NCI-H748 treated with DMSO at 0.1 percent for 48 hours (cell line): ENCODE measurements at places on chromosomes 11 and 22.

DNA sequence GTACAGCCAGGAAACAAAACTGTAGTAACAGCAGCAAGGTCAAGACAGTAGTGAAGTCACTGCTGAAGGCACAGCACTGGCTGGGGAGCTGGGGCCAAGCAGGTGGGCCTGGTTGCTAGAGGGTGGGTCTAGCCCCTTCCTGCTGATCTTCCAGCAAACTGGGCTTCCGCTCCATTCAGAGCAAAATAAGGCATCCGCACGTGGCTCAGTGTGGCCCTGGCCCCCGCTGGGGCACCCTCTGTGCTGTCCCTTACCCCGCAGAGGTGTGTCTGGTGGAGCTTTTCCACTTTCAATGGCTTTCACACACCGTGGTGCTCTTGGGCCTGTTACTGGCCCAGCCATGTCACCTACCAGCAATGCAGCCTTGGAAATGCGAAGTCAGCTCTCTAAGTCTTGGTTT is 162.4 kb upstream of the B3GAT1 start:
- DNase-seq, result no peak

- DNase-seq, result no peak
Measured at GRCh38 chr11:31619980-31620379, 110.4 kb downstream of the ELP4 start.

DNA sequence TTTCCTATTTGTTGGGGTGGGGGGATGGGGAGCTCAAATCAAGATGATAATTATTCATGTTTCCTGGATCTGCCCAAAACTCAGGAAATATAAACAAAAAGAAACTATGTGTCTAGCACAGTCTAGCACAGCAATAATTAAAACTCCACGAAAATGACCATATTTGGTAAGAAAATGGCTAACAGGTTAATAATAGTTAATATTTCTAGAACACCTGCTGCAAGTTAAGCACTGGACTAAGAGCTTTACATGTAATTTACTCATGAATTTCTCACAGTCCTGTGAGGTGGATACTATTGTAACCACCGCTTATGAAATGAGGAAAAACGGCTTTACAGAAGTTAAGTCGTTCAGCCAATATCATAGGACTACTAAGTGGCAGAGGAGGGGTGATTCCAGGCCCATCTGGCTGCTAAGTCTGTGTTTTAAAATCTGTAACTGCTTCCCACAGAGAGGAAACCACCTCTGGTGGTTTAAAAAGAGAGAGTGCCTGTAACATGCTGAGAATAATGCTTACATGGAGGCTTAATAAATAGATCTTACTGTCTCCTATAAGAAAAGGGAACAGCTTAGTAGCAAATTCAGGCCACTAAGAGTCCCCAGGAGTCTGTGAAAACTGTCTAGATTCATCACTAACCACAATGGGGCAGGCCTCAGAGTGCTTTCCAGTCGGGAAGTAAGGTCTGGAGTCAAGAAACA is 11.0 kb upstream of the AMOTL1 start:
- no peak for DNase-seq

- no peak for DNase-seq
Measured at GRCh38 chr11:130088919-130089673, 19.4 kb downstream of the APLP2 start.

DNA sequence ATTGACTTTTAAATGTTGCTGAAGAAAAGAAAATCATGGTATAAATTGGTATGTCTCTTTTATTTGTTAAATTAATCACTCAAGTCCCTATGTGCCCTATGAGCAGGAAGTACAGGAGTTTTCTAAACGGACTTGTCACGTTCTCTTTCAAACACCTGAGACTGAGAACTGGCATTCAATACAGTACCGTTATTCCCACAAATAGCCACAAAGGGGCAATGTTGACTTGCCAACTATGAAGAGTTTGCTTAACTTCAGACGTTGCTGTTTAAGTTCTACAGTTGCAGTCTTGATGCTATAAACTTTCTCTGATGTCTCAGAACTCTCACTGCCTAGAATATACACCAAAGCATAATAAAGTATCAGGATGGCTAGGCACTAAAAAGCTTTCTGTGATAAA is 7.6 kb downstream of the OR56A1 start:
- peak; percentile 36 for DNase-seq

GRCh38 chr11:99325847-99326246 is 305.1 kb downstream of the CNTN5 start:
- DNase-seq, result no peak

- no peak for DNase-seq
Measured at GRCh38 chr11:70341881-70342429, 56.4 kb upstream of the CTTN start.

DNA sequence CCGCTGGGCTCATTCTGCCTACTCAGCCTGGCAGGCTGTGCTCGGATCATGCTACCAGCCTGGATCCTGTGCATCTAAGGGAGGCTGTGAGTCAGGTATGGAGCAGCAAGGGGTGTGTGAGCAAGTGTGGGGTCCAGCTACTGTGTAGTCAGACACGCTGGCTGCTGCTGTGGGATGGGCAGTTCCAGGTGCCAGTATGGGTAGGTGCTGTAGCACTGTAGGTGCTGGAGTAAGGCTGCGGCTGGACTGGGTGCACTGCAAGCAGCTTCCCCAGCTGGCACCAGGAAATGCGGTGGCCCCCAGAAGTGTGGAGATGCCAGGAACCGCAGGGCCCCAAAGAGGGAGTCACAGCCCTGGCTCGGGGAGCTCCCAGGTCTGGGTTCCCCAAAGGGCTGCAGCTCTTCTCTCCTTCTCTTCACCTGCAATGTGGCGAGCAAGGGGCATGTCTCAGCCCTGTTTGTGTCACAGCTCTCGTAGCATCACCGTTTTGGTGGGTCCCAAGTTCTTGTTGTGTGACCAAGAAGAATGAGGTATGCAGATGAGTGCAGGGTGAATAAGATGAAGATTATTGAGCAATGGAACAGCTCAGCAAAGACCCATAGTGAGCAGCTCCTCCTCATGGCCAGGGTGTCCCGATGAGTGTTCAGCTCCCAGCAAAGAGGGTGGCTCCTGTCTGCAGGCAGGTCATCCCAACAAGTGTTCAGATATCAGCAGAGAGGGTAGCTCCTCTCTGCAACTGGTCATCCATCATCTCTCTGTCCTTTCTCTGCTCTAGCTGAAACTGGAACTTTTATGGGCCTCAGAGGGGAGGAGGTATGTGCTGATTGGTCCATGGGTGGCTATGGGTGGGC is 462.9 kb downstream of the TBC1D22A start:
- DNase-seq, result no peak

DNA sequence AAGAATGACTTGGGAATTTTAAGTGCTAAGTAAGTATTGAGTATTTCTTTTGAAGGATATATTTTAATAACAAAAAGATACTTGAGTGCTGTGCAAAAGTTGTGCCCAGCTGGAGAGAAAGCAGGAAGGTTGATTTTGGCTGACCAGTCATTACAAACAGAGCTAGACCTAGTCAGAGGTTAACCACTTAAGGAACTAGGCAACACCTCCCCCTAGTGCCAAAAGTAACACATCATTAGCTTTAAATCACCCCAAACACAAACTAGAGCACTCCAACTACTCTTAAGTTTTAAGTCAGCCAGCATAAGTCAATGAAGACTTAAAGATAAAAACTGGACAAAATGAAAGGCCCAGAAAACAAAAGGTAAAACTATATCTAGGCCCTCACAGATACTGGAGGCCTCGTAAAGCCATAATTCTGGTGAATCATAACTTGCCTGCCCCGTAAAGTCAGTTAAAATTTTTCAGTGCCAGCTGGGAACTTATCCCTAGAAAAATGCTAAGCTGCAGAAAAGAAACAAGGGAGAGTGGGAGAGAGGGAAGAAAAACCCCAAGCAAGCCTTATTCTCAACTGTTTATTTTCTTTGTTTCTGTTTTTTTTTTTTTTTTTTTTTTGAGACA is 4.6 kb downstream of the TMEM9B start:
- DNase-seq, result peak; percentile 36

DNA sequence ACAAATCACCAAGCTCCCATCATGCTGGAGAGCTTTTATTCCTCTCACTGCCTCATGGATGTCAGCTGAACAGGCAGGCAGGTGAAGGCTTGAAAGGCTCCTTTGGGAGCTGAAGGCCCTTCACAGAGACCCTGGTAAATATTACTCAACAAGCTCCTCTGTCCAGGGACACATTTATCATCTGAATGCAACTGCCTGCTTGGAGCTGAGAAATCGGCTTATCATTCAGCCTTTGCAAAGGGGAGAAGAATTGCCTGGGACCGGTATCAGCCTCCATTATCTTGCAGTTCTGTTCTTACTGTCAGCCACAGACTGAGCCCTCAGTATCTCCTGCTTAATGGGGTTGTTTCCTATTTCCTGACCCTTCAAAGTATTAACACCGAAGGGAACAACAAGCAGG is 113.8 kb upstream of the PITPNB start:
- DNase-seq, result no peak

GRCh38 chr11:112404112-112404511 is 143.5 kb upstream of the PLET1 start:
- peak; percentile 58 for DNase-seq

- no peak for DNase-seq
Measured at GRCh38 chr11:21225860-21226259, 556.5 kb downstream of the NELL1 start.

GRCh38 chr11:35275786-35276170 is 136.8 kb downstream of the CD44 start:
- no peak for DNase-seq

- DNase-seq, result peak; percentile 35
Measured at GRCh38 chr11:35009191-35009943, 92.9 kb downstream of the PDHX start.

DNA sequence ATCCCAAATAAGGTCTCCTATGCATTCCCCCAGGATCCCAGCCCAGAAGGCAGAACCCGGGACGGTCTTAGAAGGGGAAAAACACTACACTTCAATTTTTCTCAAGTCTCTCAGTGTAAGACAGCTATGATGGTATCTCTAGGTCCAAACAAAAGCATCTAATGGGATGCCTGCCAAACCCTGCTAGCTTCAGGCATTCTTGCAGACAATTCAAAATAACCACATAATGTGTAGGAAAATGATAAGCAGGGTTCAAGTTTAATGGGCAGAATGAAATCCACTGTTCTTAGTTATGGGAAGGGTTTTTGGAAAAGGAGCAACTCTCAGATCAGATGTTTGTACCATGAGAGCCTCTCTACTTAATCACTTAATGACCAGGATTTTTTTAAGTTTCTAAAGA is 119.8 kb upstream of the ANO1 start:
- no peak for DNase-seq

DNA sequence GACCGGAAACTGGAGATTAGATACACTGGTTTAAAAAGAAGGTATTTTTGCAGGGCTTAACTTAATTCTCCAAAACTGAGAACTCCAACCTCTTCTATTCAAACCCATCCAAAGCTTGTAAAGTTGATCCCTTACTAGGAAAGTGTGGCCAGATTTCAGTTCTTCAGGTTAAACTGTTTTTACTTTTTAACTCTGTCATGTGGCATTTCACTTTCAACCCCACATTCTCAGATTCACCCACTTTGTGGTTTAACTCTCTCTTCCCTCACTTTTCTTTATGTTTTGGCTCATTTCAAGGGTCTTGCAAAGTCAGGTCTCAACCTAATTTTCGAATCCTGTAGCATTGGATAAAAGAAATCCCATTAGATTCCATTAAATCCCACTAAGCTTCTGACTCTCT is 75.4 kb downstream of the MPPED2 start:
- no peak for DNase-seq
